ENCODE measurements at places on chromosomes 6 and 20. TPM values are rescaled to one million over a fixed set of nuclear protein-coding genes. Genes with fewer than 3 reads are reported as not detected.

Gene TMEM244
- total RNA-seq = not detected

Gene ALDH8A1
- 0.40 TPM for total RNA-seq

Gene C20orf202
- not detected for total RNA-seq

Gene LIN28B
- total RNA-seq = 1.8 TPM

Gene BFSP1
- total RNA-seq = 4.5 TPM

Gene C20orf96
- 10.9 TPM for total RNA-seq

Gene TGM2
- total RNA-seq = 410 TPM

Gene HRH3
- total RNA-seq = not detected

Gene KCNK16
- total RNA-seq = not detected

Gene PRR18
- 0.17 TPM for total RNA-seq

Gene OPN5
- total RNA-seq = not detected

Gene HSPA1L
- 2.1 TPM for total RNA-seq

Gene NOX3
- total RNA-seq = not detected

Gene TRIM31
- total RNA-seq = 2.1 TPM

Gene DOK5
- total RNA-seq = not detected

Gene PRELID3B
- total RNA-seq = 57.2 TPM

Gene TREML1
- not detected for total RNA-seq

Gene IPCEF1
- 0.02 TPM for total RNA-seq

Gene SLC22A1
- 2.8 TPM for total RNA-seq

Gene PPP1R18
- total RNA-seq = 50.5 TPM

Gene IL20RA
- not detected for total RNA-seq

Gene SMIM29
- total RNA-seq = 30.2 TPM

Gene ZSWIM3
- 1.5 TPM for total RNA-seq

Gene CALHM5
- total RNA-seq = 0.06 TPM

Gene FOXQ1
- 3.7 TPM for total RNA-seq

Gene STXBP5
- total RNA-seq = 10.2 TPM

Gene VGLL2
- not detected for total RNA-seq

Gene EYA2
- total RNA-seq = 3.2 TPM

Gene ENPP1
- 1.0 TPM for total RNA-seq

Gene GTF2H4
- 16.3 TPM for total RNA-seq

Gene SRC
- 194 TPM for total RNA-seq

Gene CSNK2B
- 180 TPM for total RNA-seq

Gene GMPR
- total RNA-seq = 0.30 TPM

Data from A549 treated with CpdA at 1 μM for 4 hours (cell line).